ENCODE measurements at places on chromosomes 16 and 17. TPM values are rescaled to one million over a fixed set of nuclear protein-coding genes. Genes with fewer than 3 reads are reported as not detected.

ACSM2B gene
- not detected for total RNA-seq

PIRT gene
- total RNA-seq: not detected

NRN1L gene
- total RNA-seq: 1.5 TPM

DPEP2NB gene
- total RNA-seq: not detected

YBX2 gene
- 0.16 TPM for total RNA-seq

ITGAD gene
- total RNA-seq: not detected

PLLP gene
- total RNA-seq: 9.6 TPM

ENPP7 gene
- total RNA-seq: not detected

CACNG4 gene
- total RNA-seq: not detected

SNX20 gene
- not detected for total RNA-seq

LGALS9 gene
- total RNA-seq: 0.38 TPM

ITGB3 gene
- total RNA-seq: 148 TPM

CLEC3A gene
- total RNA-seq: not detected

NPIPA8 gene
- total RNA-seq: not detected

TGFB1I1 gene
- 172 TPM for total RNA-seq

CHST4 gene
- total RNA-seq: not detected

ARHGAP44 gene
- total RNA-seq: 1.8 TPM

KRTAP4-6 gene
- total RNA-seq: not detected

MC1R gene
- total RNA-seq: 2.9 TPM

NPW gene
- 4.4 TPM for total RNA-seq

HOXB2 gene
- total RNA-seq: 51.0 TPM

PPP1R1B gene
- 0.13 TPM for total RNA-seq

TIMP2 gene
- 364 TPM for total RNA-seq

FBXO39 gene
- not detected for total RNA-seq

GJD3 gene
- total RNA-seq: 5.2 TPM

SLC4A1 gene
- not detected for total RNA-seq

NXN gene
- total RNA-seq: 72.2 TPM

CPHXL2 gene
- not detected for total RNA-seq

SOST gene
- total RNA-seq: not detected

GUCY2D gene
- total RNA-seq: not detected
